ENCODE measurements at places on chromosomes 12 and 14.

DNA sequence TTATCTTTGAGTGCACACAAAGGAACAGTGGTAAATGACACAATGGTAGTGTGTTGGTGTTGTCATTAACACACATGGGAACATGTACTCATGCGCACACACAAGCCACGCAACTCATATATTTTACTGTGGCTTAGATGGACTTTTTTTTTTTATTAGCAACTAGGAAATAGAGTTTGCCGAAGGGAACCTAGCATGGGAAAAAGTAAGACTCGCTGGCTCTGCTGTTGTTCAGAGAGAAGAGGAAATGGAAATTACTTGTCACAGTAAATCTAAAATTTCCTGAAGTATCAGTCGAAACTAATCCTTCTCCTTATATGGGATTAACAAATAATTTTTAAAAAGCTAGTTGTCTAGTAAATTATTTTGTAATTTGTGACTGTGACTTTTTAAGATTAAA, 33.7 kb upstream of the IL22 start:
- DNase-seq, result no peak

GRCh38 chr12:107221913-107222312, 128.6 kb upstream of the CRY1 start:
- DNase-seq, result no peak

DNA sequence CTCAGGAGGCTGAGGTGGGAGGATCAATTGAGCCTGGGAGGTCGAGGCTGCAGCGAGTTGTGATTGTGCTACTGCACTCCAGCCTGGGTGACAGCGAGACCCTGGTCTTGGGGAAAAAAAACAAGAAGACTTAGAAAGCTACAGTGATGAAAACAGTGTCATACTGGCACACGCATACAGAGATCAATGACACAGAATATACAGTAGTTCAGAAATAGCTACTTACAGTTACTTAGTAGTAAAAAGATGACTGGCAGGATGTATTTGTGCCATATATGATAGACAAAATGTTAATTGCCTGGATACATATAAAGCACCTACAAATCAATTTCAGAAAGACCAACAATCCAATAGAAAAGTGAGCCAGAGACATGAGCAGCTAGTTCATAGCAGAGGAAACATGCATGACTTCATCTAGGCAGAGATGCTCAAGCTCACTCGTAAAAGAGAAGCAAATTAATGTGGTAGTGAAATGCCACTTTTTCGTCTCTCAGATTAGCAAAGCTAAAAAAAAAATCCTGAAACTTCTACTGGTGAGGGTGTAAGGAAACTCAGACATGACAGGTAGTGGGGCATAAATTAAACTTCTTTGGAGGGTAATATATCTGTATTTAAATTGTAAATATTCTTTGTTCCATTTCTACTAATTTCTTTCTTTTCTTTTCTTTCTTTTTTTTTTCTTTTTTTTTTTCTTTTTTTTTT, 2.5 kb upstream of the ALDH2 start:
- DNase-seq, result peak; percentile 47

DNA sequence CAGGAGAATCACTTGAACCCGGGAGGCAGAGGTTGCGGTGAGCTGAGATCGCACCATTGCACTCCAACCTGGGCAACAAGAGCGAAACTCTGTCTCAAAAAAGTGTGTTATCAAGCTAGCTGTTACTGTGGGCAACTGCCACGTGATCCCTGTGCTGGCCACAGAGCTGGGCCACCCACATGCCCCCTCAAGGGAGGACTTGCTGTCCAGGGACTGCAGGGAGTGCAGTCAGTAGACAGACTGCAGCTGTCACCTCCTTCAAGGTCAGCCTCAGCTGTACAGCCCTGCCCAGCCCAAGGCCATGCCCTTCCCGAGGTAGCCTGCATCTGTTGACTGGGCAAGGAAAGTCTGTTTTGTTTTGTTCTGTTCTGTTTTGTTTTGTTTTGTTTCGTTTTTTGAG, 46.6 kb upstream of the BICDL1 start:
- DNase-seq, result no peak

DNA sequence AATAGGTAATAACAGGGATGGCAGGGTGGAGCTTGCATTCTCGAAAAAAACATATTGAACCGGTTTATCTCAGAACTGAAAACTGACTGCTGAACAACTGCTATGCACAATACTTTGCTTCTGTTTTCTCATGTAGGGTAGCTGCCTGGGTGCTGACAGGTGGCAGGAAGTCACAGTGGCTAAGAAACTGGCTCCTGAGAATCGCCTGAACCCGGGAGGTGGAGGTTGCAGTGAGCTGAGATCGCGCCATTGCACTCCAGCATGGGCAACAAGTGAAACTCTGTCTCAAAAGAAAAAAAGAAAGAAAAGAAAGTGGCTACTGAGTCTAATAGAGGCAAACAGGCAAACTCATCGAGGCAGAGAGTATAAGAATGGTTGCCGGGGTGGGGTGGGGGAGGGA, 113.1 kb downstream of the CCDC60 start:
- DNase-seq, result no peak

- DNase-seq, result no peak
Measured at GRCh38 chr12:22069851-22070250, 23.8 kb downstream of the CMAS start.

GRCh38 chr12:65951697-65952096, 127.4 kb downstream of the HMGA2 start:
- no peak for DNase-seq

GRCh38 chr12:7145671-7146070, 15.5 kb downstream of the CLSTN3 start:
- no peak for DNase-seq

- no peak for DNase-seq
Measured at GRCh38 chr14:79602742-79603141, 608.6 kb downstream of the DIO2 start.

DNA sequence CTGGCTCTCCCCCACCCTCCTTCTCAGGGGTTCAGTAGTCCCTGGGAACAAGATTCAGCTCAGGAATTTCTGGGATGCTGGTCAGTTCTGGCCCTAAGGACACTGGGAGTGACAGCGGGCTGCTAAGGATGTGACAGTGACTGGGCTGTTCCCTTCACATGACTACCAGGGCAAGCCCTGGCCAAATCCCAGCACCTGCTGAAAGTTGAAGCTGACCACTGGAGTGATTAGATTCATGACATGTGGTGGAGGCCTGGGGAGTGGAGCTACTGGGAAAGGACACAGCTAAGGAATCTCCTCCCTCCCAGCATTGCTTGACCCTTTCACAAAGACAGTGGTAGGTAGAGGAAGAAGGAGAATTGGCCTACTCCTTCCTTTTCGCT, 204.9 kb downstream of the DAD1 start:
- no peak for DNase-seq

DNA sequence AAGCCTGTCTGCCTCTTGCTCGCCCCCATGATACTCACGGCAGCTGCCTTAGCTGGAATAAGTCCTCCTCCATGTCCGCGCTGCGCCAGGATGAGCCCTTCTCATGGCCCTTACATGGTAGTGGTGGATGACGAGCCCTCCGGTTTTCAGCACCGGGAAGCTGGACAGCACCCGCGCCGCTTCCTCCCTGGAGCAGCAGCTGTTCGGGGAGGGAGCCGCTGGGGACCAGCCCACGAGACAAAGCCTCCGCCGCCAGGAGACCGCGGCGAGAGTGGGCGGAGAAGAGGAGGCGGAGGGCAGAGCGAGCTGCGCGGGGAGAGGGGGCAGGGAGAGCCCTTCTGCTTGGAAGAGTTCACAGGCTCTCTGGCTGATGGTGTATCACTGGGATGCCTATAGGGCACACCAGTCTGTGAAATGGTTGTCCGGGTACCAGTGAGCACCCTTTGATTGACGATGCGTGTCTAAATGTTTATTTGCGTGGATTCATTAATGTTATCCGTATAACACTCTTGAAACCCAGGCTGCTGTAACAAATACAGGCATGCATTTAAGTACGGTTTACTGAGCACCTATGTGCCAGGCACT, at the start of gene SVOP:
TSS of gene SVOP (minus strand) at position 273 of the 585 bp plus-strand sequence. CDS start at position 73, 200 bp downstream.
- DNase-seq, result peak; percentile 47

DNA sequence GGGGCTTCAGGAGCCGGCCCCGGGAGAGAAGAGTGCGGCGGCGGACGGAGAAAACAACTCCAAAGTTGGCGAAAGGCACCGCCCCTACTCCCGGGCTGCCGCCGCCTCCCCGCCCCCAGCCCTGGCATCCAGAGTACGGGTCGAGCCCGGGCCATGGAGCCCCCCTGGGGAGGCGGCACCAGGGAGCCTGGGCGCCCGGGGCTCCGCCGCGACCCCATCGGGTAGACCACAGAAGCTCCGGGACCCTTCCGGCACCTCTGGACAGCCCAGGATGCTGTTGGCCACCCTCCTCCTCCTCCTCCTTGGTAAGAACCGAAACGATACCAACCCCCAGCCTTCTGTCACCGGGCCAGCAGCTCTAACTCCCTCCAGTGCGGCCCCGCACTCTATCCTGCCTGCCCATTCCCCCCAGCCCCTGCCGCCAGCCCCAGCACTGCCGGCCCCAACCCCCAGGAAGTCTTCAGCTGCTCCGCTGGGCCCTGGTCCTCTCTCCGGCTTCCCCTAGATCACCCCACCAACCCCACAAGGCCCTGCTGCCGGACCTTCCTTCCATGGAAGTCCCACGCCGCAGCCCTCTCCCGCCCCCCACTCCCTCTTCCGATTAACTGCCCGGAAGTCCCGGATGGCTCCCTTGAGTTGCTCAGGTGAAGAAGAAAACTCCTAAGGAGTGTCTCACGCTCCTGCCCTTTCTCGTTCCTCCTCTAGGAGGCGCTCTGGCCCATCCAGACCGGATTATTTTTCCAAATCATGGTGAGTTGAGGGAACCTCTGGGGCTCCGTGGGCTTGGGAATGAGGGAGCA, 693 bp downstream of the LRP10 start:
- peak; percentile 71 for DNase-seq

- DNase-seq, result no peak
Measured at GRCh38 chr12:15684896-15685658, 104.1 kb downstream of the EPS8 start.

DNA sequence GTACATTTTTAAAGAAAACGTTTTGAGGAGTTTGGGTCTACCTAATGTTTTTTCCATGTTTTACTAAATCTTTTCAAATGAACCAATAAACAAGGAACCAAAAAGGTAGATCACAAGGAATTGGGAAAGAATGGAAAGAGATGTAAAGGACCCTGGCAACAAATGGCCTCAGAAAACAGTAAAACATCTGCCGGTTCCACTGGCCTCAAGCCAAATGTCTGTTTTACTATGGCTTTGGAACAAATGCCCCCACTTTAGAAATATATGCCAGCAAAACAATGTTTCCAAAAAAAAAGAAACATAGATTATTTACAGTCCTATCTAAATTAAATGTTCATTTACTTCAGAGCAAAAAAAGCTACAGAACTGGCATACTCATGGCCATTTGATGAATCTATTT, 3.0 kb downstream of the TRMT5 start:
- DNase-seq, result no peak

DNA sequence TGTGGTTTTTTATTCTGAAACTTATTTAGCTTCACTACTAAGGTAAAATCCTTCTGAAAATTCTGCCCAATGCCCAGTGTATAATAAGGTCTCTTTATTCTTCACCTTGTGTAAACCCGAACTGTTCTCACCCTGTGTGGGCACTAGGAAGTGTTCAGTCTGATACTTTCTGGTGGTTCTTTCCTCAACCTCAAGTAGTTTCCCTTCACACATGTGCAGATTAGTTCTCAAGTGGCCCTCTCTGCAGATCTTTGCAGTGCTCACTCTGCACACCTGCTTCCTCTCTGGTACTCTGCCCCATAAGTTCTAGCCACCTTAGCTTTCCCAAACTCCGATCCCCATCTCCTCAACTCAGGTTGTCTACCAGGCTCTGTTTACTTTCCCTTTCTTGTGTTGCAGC, 61.6 kb downstream of the RAD51B start:
- DNase-seq, result no peak

GRCh38 chr12:105485321-105485910, 154.9 kb downstream of the C12orf75 start:
- DNase-seq, result no peak

DNA sequence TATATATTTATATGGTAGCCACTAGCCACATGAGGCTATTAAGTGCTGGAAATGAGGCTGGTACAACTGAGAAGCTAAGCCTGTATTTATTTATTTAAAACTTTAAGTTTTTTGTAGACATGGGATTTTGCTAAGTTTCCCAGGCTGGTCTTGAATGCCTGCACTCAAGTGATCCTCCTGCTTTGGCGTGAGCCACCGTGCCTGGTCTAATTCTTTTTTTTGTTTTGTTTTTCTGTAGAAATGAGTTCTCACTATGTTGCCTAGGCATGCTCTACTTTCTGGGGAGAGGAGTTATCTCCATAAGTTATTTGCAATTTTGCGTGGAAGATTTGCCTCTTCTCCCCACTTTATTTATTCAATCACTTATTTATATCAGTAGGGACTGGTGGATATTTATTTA, 4.8 kb upstream of the SNRNP35 start:
- no peak for DNase-seq

- no peak for DNase-seq
Measured at GRCh38 chr12:92426332-92426731, 276.5 kb upstream of the PLEKHG7 start.

- DNase-seq, result no peak
Measured at GRCh38 chr12:46921048-46921763, 95.4 kb upstream of the SLC38A4 start.

- DNase-seq, result no peak
Measured at GRCh38 chr12:82709794-82710355, 23.2 kb downstream of the TMTC2 start.

GRCh38 chr12:80419644-80420043, 24.4 kb upstream of the PTPRQ start:
- DNase-seq, result no peak

DNA sequence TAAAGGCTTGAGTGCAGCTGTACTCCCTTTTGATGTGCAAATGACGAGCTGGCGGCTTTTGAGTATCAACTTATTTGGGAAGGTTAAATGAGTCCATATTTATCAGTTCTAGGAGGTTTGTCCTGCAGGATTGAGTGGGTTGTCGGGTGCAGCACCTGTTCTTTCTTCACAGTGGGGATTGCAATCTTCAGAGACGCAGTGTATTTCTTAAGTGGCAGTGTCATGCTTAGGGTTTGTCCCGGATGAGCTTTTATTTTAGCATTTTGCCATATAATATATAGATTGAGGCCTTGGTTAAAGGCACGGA, 1.2 kb downstream of the FUT8 start:
- DNase-seq, result no peak

DNA sequence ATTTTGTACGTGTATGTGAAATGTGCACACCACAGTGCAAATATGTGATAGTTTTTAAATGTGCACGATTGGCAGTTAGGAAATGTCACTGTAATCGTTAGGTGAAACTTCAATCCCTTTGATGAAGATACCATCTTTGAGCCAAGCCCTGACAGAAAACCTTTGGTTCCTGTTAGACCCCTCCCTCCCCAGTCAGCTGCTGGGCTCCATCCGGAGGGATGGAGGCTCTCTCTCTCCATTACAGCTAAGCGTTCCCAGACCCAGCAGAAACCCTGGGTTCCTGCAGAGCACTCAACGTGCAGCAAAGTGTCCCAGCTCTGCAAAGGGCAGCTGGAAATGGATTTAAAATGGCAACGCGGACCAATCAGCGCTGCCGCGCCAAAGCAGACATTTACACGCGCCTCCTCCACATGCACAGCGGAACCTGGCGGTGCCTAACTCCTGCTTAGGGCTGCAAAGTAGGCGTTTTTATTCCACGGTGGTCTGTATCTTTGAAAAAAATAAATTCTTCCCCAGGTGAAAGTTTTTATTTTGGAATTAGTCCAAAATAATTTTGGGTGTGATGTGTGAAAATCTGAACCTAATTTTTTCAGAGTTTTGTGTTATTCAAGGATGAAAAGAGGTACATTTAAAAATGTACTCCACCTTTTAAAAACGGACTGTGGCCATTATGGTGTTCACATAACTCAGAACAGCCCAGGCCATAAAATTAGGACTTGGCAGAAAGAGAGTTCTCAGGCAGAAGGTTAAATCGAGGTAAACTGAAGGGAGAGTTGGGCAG, 1.4 kb upstream of the HMGA2 start:
- DNase-seq, result no peak

GRCh38 chr14:54653712-54654469, 87.0 kb downstream of the SAMD4A start:
- DNase-seq, result no peak

Measured in germinal center (tissue), 1 donor.